ENCODE measurements at places on chromosomes 4 and X.

DNA sequence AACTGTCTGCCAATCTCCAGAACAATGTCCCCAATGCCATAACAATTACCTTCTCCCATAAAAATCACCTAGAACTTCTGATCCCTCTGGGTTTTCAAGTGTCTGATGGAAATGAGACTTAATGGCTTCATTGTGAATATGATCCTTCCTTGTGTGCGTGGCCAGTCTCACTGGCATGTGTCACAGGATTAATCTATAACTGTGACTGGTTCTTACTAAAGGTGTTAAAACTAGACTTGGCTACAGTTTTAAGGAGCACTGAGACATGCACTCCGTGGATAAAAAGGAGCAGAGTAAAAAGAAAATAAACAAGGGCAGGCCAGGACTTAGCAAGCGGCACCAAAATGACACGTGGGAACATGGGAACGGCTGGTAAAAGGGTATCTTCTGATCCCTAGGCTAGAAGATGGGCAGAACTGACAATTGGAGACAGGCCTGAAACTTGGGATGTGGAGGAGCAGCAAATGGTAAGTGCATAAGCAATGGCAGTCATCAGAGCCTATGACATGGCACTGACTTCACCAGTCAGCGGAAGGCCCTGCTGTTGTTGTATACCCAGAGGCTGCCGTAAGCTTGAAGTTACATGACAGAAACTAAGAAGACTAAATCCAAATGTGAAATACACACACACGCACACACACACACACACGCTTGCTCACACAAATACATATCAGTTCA, 256.6 kb upstream of the NOCT start:
- DNase-seq, result no peak

GRCh38 chr4:133150486-133151340, 1.6 kb downstream of the PCDH10 start:
- no peak for DNase-seq

DNA sequence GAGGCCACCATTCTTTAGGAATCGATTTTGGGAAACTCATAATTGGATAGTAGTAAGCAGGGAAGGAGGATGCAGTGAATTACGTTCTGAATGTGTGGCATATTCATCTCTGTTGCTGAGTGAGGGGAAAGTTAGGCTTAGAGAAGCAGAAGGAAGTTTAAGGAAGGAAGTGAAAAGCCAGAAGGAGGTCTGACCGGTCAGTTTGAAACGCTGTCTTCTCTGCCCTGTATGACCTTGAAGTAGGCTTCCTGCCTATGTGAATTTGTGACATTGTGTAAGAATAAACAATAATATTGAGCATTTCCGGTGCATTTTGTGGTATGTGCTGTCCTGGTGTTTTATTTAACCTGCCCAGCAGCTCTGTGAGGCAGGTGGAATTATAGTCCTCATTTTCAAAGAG, 67.3 kb downstream of the PDLIM5 start:
- DNase-seq, result no peak

DNA sequence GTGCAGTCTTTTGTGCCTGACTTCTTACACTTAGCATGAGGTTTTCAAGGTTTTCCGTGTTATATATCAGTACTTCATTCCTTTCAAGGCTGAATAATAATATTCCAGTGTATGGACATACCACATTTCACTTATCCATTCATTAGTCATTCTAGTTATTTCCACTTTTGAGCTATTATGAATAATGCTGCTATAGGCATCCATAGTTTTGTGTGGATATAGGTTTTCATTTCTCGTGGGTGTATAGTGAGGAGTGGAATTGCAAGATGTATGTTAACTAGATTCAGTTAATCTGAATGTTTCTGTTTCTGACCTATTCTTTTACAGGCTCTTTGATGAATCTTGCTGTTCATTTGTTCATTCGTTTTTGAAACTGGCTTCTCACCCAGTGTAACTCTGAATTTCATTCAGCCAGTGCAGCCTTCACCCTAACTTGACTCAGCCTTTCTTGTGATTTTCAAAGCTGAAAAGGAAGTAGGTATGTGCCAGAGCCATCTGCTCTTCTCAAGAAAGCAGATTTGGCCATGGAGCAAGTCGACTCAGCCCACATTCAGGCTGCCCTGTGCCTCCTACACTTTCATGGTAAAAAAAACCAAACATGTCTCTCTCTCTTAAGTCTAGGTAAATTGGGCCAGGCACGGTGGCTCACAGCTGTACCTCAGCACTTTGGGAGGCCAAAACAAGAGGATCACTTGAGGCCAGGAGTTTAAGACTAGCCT, 56.3 kb upstream of the NOCT start:
- DNase-seq, result no peak

DNA sequence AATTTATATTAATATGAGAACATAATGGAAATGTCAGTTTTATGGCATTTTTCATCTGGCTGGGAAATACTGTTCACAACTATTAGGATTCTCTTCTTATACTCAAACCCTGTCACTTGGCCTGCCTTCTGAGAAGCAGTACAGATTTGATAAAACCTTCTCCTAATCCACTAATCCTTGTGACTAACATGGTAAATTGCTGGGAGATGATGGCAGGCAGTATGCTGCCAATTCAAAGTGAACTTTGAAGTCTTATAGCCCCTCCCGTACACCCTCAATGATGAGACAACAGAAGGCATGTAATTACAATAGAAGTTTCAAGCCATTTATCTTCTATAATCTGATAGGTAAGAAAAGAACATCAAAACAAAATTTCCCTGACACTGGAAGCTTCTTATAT, 36.9 kb downstream of the PAQR3 start:
- no peak for DNase-seq

- DNase-seq, result no peak
Observed at GRCh38 chr4:48370260-48371134, 29.2 kb downstream of the SLAIN2 start.

- no peak for DNase-seq
Observed at GRCh38 chrX:71103110-71103983, 3.2 kb downstream of the CXorf65 start.

Measured in T1000 (cell line).